G401 (cell line): ENCODE measurements at places on chromosomes 4 and X. TPM values are rescaled to one million over a fixed set of nuclear protein-coding genes. Genes with fewer than 3 reads are reported as not detected.

GRCh38 chr4:114021451-114021850 lies 42.0 kb upstream of the ARSJ start:
- DNase-seq: no peak

DNA sequence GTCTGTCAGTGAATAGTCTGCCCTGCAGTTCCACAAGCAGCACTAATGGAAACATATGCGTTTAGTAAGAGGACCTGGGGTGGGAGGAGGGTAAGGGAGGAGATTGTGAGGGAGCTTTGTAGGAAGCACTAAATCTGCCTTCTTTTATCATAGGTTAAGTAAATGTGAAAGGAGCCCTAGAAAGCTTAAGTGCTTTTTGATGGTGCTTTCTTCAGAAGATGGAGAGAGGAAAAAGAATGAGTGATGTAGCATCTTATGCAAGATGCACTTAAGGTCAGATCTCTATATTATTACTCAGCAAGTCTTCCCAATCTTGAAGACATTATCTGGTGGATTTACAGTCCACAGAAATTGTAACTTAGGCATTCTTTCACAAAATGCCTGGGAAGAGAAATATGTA lies 322.7 kb downstream of the PDHA2 start:
- no peak for DNase-seq

- peak; percentile 52 for DNase-seq
Measured at GRCh38 chr4:244471-244870, 60.8 kb downstream of the ZNF732 start.

- DNase-seq: no peak
Measured at GRCh38 chrX:57902633-57903032, 7.6 kb downstream of the ZXDA start.

- DNase-seq: peak; percentile 44
Measured at GRCh38 chr4:24488399-24489164, 95.8 kb downstream of the DHX15 start.

- no peak for DNase-seq
Measured at GRCh38 chr4:20193141-20193936, 58.4 kb upstream of the SLIT2 start.

GRCh38 chr4:5689065-5689464 lies 19.3 kb downstream of the EVC2 start:
- DNase-seq: no peak

- no peak for DNase-seq
Measured at GRCh38 chr4:139243448-139244365, 36.3 kb downstream of the MGARP start.

- no peak for DNase-seq
Measured at GRCh38 chr4:147059064-147059731, 113.5 kb upstream of the TTC29 start.

DNA sequence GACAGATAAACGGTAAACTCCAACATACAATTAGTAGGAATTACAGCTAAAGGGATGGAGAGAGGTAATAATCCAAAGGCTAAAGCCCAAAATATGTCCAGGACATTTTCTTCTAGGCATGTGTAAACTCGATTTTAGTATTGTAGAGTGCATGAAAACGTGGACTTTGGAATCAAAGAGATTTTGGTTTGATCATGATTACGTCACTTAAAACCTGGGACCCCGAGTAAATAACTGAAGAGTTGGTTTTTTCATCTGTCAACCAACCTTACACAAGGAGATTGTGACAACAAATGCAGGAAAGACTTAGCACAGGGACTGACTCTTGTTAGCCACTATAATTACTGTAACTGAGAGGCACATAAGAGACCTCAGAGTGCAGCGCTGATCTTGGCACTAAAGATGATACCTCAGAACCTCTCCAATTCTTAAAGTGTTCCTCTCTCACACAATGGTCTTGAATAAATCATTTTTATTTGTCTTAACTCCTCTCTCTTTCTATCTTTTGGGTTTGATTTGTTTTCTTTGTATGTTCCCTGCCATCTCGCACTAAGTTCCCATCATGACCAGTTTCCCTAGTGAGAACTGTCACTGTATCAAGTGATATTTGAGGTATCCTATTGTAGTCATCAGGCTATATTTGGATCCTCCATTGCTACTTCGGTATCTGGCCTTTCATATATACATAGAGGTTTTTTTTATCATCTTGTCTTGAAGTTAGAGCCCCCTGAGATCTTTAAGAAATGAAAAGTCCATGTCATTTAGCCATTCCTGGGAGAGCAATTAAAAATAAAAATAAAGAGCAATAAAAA lies 32.2 kb upstream of the MSL3 start:
- no peak for DNase-seq

The EIF2S3 gene
- 176 and 229 TPM in 2 replicates for total RNA-seq

The GUCY1A1 gene
- total RNA-seq: 25.7 and 29.0 TPM in 2 replicates

The ARSJ gene
- not detected in 2 replicates for total RNA-seq

The OTOP1 gene
- not detected in 2 replicates for total RNA-seq

The LONRF3 gene
- 0.37 TPM in 1 of 2 replicates, not detected in the other for total RNA-seq

The HTN3 gene
- total RNA-seq: not detected in 2 replicates
